ENCODE measurements at places on chromosomes 2 and 18. TPM values are rescaled to one million over a fixed set of nuclear protein-coding genes. Genes with fewer than 3 reads are reported as not detected.
A peak's percentile ranks its signal among the peaks of the same experiment; 100 is the strongest.

- DNase-seq, result no peak
- no peaks in the 10 kb centered on the region for H3K4me1 ChIP-seq
- no peaks in the 10 kb centered on the region for H3K27me3 ChIP-seq
- H3K36me3 ChIP-seq, result no peaks in the 10 kb centered on the region
- no peak overlapping the region for H3K27ac ChIP-seq
Observed at GRCh38 chr2:13676269-13676668, 956.2 kb upstream of the LRATD1 start.

DNA sequence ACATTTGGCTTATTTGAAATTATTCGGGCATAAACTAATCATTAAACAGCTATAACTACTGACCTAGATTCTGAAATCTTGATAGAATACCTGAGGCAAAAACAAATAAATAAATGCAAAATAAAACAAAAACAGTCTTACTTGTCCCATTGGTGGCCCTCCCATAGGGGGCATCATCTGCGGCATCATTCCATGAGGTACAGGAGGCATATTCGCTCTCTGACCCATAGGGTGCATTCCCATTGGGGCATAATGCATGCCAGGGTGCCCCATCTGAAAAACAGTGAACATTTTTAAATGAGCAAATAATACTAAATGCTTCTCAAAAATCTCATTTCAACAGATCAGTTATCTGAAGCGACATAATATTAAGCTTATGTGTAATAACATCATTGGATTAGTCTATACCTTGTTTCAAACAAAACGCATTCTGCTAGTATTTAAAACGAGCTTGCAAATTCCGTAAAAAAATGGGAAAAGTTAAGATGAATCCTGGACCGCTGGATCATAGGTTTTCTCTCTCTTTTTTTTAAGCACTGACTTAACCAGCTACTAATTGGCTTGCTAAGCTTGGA is 1.3 kb downstream of the PRPF40A start:
- H3K4me1 ChIP-seq, result peaks cover 48% of the 10 kb centered on the region
- H3K27ac ChIP-seq, result peak overlapping the region; percentile 98
- no peaks in the 10 kb centered on the region for H3K27me3 ChIP-seq

Gene CRYGD
- total RNA-seq, result not detected

Gene FBLN7
- total RNA-seq, result 0.71 TPM

Measured in activated B cell treated with CpG ODN at 0.5 μM for 24 hours (primary cell).